D721Med (cell line): ENCODE measurements at places on chromosomes 13 and 19.

GRCh38 chr19:9970481-9970880, 34.2 kb upstream of the OLFM2 start:
- no peak for DNase-seq

GRCh38 chr19:46133777-46134241, 9.3 kb upstream of the IGFL3 start:
- DNase-seq, result no peak

- DNase-seq, result no peak
These were observed 277.8 kb downstream of the LMO7 start for GRCh38 chr13:75913925-75914324.

DNA sequence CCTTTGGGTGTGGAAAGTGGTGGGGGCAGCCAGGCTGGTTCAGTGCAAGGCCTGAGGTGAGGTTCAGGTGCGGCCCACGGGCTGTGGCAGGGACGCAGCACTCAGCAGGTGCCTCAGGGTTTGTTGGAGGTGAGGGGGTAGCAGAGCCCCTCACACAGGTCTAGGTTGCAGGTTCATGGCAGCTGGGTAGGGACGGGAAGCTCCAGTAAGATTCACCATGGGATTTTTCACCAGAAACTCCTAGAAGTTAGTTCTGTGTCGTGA, 14.0 kb downstream of the MCF2L start:
- no peak for DNase-seq

GRCh38 chr13:47092202-47092601, 195.3 kb upstream of the HTR2A start:
- no peak for DNase-seq

DNA sequence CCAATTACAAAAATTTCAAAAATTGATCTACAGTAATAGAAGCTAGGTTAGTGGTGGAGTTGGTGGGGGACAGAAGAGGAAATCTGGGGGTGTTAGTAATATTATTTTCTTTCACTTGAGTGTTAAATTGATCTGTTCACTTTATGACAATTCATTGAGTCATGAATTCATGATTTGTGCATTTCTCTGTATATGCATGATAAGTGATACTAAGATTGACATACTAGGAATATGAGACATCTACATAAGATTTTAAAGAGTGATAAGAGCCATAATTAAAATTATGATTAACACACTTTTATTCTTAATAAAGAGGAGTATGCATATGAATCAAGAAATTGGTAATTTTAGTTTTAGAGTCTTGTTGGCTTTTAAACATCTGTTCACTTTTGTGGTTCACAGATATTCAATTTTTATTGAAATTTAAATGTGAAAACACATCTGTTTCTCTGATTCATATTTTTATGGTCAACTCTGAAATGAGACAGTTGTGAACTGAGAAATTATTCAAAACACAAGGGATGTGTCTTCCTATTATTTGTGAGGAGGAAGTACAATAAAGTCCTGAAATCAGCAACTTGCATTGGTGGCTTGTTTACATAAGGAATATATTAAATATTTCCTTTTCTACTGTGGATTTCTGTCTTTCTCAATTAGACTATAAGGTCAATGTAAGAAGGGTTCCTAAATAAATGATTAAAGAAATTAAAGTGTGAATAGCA, 196.5 kb downstream of the ITGBL1 start:
- DNase-seq, result no peak

- DNase-seq, result no peak
These were observed 3.2 kb downstream of the ZNF562 start for GRCh38 chr19:9671655-9672054.

- no peak for DNase-seq
These were observed 21.9 kb downstream of the MIR17HG start for GRCh38 chr13:91369441-91369831.

GRCh38 chr19:13959141-13959961, 7.0 kb downstream of the DCAF15 start:
- DNase-seq, result no peak

- DNase-seq, result no peak
These were observed 24.7 kb downstream of the PPP1R37 start for GRCh38 chr19:45117671-45118070.

DNA sequence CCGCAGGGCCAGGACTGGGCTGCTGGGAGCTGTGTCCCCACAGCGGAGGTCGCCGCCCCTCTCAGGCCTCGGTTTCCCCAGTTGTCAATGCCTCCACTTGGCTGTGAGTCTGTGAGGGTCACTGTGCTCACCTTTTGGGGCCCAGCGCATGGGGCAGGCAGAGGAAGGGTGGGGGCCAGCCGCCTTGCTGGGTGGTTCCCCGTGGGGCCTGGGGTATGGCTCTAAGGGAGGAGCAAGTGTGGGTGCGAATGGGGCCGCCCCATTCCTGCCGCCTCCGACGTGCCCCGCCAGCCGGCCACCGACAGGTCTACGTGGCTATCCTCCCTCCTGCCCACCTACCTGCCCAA, 800 bp upstream of the FGF22 start:
- DNase-seq, result no peak

GRCh38 chr13:97884707-97885468, 68.6 kb upstream of the IPO5 start:
- DNase-seq, result no peak

DNA sequence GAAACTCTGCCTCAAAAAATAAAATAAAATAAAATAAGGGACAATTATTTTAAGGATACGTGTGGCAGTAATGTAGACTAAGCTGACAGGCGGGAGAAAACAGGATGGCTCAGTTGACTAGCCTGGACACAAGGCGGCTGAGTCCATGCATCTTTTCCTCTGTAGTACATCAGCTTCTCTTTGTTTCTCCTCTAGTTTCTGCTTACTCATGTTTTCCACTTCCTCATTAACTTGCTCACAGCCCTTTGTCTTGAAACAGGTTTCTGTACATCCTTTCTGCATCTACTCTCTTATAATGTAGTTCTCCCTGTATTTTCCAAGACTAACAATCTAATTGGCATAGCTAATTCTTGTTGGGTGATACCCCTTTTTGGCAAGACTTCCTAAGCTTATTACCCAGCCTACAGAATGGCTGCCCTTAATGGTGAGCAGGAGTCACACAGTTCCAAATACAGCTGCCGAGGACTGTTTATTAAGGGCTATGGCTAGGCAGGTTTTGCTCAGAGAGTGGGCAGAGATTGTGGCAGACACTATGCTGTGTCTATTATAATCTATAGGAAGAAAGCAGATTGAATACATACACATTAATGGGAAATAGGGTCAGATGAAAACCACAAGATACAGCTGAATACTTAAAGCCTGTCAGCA, 58.7 kb upstream of the KLF5 start:
- no peak for DNase-seq

GRCh38 chr13:89199138-89199537, 1528.0 kb downstream of the SLITRK5 start:
- no peak for DNase-seq

GRCh38 chr19:58572818-58573657, at the start of gene MZF1:
Gene MZF1, minus strand, starts transcription at chr19:58573335. Its CDS starts 1,946 bp downstream, at chr19:58571389.
- no peak for DNase-seq

GRCh38 chr13:112664501-112665203, 25.2 kb upstream of the ATP11A start:
- DNase-seq, result no peak

DNA sequence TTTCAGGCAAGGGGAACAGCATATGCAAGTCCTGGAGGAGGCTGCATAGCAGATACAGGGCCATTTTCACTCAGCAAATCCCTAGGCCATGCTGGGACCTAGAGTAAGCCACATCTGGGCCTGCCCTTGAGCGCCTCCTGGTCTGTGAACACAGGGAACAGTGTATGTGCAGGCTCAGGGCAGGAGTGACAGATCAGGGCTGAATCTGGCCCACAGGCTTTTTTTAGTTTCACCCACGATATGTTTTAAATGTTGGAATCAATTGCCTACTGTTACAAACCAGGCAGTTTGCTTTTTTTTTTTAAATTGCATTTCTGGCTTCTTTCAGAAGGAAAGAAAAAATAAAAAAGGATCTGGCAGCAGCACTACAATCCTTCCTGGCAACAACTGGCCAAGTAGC, 1.5 kb upstream of the TMEM145 start:
- no peak for DNase-seq

DNA sequence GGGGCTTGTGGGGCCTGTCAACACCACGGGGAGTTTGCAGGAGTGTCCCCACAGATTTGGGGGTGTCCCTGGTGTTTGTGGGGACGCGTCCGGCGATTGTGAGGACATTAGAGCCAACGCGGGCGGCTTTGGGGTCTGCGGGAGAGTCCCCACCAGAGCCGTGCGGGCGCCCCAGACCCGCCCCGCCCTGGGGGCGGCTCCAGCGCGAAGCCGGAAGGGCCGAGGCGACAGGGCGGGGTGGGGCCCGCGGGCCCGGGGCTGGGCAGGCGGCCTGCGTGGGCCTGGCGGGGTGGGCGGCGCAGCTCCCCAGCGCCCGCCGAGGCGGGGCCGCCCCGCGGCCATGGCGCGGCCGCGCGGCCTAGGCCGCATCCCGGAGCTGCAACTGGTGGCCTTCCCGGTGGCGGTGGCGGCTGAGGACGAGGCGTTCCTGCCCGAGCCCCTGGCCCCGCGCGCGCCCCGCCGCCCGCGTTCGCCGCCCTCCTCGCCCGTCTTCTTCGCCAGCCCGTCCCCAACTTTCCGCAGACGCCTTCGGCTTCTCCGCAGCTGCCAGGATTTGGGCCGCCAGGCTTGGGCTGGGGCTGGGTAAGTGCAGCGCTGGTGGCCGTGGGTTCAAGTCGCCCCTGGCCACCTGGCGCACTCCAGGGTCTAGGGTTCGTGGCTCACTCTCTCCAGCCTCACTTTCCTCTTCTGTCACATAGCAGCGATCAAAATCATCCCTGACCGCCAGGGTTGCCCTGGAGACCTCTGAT, 10.3 kb downstream of the PDE4A start:
- DNase-seq, result no peak

DNA sequence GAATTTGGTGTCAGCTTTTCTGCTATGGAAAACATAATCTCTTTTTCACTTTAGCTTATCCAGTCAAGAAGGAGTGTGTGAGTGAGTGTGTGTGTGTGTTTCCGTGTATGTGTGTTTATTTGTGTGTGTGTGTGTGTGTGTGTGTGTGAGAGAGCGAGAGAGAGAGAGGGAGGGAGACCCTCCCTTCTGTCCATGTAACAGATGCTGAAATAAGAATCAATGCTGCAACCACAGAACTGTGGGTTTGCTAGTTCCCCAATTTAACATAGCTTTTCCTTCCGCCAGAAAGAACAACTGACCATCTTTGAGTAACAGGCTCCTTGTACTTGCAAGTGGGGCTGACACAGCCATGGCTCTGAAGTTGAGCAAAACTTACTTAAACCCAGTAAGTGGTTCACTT, 5.2 kb downstream of the LCP1 start:
- DNase-seq, result no peak

DNA sequence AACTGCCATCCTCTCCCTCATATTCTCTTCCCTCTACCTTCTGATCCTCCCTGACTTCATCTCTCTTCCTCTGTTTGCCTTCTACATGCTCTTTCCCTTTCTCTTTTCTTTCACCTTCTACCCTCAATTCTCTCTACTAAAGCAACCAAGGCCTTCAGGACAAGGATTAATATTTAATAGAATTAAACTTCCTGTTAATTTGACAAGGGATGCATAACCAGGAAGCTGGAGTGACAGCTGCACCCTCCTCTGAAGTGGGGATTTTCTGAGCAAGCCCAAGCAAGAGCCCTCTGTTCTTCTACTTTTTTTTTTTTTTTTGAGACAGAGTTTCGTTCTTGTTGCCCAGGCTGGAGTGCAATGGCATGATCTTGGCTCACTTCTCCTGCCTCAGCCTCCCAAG, 63.4 kb upstream of the MED4 start:
- DNase-seq, result no peak

DNA sequence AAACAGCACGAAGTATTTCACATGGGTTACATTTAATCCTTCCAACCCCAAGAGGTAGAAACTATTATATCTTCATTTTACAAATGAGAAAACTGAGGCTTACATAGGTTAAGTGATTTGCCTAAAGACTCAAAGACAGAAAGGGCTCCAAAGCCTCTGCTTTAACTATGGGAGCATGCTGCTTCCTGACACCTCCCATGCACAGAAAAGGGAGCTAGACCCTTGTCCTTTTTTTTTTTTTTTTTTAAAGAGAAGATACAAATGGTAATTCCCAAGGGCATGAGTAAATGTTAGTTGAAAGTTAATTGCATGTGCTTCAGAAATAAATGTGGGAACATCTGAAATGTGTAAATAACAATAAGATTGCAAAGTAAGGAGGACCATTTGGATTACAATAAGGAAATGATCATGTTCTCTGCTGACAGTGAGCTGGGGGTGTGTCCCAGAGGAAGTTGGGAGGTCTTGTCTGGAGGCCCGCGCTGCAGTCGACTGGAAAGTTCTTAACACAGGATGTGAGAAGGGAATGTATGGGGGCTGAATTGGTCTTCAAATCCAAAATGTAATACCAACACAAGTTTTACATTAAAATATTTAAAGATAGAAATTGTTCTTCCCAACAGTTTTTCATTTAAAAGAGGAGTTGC, 500.3 kb downstream of the KLF12 start:
- no peak for DNase-seq

GRCh38 chr13:60922576-60923231, 492.9 kb downstream of the PCDH20 start:
- no peak for DNase-seq

DNA sequence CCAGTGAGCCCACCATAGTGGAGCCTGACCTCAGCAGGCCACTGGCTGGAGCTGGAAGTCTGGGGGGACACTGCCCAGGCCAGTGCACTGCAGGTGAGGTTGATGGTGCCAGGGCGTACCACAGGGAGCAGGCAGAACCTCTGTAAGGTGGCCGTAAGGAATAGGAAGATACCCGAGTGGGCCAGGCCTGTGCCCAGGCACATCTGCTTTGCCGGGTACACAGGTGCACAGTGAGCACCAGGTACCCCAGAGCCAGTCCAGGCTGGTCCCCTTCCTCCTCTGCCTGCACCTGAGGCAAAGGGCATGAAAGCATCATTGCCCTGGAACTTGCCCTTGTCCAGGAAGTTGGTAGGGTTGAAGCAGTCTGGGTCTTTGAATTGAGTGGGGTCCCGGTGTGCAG, 9.5 kb downstream of the EGLN2 start:
- no peak for DNase-seq

DNA sequence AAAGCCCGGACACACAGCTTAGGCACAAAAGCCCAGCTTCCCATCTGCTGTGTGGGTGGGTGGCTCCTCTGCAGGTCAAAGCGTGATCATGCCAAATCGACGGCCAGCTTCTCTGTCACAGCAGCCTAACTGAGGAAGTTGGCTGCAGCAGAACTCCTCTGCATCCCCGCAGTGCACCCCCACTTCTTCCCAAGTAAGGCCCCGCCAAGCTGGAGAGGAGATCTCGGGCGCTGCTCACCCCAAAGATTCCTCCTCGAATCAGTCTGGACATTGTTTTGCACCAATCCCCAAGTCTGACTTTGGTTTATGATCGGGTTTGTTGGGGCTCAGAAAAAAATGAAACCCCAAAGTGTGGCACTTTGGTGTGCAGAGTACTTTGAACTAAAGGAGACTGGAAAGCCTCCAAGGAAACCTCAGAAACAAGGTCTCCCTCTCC, 19.7 kb upstream of the CPB2 start:
- no peak for DNase-seq

DNA sequence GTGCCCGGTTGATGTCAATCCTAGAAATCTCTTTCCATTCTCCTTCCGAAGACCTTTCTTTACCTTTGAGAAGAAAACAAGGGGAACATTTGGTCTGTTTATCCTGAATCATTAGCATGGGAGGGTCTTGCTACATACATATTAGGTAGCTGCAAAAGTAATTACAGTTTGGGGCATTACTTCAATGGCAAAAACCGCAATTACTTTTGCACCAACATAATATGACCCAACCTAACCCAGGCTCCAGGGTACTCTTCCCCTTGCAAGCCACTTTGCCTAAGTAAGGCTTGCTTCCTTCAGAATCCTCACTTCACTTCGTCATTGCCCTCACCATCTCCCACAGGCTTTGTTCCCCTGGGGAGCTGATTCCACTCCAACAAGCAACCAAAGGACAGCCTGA, 662.7 kb downstream of the DIAPH3 start:
- no peak for DNase-seq

- no peak for DNase-seq
These were observed 1426.8 kb downstream of the SLITRK5 start for GRCh38 chr13:89097994-89098393.
